ENCODE measurements at places on chromosomes 7 and 10.

DNA sequence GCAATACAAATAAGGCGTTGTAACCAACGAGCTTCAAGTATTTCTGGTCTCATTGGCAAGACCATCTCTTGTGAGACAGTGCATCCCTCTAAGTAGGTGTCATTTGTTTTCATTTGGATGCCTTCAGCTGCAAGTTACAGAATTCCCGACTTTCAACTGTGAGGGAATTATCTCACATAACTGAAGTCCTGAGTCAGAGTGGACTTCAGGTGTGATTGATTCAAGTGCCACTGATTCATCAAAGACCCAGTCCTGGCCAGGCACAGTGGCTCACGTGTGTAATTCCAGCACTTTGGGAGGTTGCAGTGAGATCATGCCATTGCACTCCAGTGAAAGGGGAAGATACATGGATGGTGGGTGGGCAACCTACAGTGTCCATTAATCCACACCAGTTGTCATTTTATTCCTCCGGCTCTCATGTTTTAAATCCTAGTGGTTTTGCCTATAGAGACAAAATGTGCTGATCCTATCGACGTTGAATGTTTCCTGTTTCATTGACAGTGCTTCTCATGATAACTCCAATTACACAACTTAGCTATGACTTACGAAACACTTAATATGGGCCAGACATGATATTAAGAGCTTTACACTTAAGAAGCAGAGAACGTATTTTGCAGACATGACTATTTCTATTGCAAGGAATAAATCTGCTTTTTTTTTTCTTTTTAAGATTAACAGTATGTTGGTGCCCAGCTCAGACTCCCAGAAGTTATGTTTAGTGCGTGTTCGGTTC is 268.0 kb downstream of the FRMD4A start:
- DNase-seq = peak; percentile 37

GRCh38 chr7:156004265-156005201 is 192.3 kb upstream of the SHH start:
- no peak for DNase-seq

- DNase-seq = no peak
These were observed 8.0 kb upstream of the TNRC18 start for GRCh38 chr7:5431560-5432015.

DNA sequence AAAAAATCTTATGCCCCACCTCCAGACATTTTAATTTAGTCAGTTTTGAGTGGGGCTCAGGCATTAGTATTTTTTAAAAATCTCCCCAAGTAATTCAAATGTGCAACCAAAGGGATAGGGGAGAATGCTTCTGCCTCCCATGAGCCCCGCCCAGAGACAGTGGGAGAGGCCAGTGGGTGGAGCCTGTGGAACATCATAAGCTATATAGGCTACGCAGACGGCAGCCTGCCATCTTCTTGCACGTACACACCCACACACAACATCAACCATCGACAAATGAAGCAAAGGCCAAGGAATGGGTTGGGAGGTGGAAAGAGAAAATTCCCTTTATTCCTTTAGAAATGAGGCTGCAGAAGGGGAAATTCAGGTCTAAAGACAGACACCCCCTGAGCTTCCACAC is 25.2 kb downstream of the CREB3L2 start:
- DNase-seq = no peak

DNA sequence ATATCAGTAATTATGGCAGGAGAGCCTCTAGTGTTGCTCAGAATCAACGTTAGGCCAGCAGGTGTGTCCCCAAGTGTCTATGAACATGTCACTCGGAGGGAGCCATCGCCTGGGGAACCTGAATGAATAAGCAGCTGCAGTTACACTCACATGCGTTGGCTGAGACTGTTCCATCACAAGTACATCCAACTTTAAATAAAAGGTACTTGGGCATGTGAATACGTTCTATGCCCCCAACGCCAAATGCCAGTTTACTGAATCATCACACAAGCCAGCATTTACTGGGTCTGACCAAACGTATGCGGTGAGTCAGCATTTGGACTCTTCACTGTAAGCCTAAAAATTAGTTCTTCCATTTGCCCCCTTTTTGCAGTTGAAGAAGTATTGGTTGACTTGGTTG is 207.6 kb upstream of the PLXNA4 start:
- DNase-seq = peak; percentile 98

DNA sequence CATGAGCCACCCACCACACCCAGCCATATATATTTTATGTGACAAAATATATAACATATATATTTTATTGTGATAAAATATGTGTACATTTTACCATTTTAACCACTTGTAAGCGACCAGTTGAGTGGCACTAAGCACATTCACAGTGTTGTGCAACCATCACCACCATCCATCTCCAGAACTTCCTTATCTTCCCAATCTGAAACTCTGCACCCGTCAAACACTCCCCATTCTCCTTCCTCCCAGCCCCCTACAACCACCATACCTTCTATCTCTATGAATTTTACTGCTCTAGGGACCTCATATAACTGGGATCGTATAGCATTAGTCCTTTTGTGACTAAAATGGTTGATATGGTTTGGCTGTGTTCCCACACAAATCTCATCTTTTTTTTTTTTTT is 20.8 kb upstream of the CYTH3 start:
- no peak for DNase-seq

- no peak for DNase-seq
These were observed 9.8 kb downstream of the SLC16A12 start for GRCh38 chr10:89525556-89525955.

DNA sequence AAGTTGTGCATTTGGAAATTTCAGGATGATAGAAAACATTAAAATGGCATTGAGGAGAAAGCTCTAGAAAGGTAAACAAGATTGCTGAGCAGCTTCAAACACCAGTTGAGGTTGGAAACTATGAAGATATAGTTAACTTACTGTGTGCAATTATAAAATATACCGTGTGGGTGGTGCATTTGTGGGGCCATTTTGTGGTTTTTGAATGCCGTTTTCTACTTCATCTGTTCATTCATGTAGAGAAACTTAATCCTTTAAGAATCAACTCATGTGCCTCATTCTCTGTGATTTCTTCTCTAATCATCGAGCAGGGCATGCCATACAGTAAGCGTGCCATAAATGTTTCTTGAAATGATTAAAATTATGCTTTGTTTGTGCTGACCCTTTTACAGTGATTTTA is 232.8 kb upstream of the TEX47 start:
- DNase-seq = no peak

GRCh38 chr10:69096045-69096444 is 8.1 kb downstream of the SRGN start:
- DNase-seq = no peak

- no peak for DNase-seq
These were observed 324 bp upstream of the TET1 start for GRCh38 chr10:68559841-68560185.

DNA sequence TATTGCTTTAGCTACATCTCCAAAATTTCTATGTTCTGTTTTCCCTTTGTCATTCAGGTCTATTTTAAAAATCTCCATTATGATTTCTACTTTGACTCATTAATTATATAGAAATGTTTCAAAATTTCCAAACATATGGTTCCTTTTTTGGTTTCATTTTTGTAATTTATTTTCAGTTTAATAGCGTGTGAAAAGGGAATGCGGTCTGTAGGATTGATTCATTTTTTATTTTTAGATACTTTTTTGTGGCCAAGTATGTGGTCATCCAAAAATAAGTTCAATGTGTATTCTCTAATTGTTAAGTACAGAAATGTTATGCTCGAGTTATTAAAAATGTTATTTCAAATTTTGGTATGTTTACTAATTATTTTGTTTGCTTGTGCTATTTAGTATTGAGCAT is 72.5 kb upstream of the ANKRD1 start:
- no peak for DNase-seq

DNA sequence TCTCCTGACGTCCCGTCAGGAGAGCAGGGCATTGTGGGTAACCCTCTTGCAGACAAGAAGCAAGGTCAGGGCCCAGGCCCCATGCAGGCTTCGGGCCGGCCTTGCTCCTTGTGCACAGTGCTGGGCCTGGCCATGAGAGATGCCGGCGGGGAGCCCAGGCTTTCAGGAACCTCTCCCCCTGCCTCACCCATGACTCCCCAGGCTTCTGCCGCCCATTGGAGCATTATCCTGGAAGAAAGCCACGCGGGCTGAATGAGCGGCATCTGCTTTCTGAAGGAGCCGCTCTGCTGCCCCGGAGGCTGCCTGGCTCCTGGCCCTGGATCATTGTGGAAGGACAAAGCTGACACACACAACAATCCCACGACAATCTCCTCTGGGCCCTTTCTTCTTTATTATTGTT is 233.5 kb downstream of the TCF7L2 start:
- no peak for DNase-seq

DNA sequence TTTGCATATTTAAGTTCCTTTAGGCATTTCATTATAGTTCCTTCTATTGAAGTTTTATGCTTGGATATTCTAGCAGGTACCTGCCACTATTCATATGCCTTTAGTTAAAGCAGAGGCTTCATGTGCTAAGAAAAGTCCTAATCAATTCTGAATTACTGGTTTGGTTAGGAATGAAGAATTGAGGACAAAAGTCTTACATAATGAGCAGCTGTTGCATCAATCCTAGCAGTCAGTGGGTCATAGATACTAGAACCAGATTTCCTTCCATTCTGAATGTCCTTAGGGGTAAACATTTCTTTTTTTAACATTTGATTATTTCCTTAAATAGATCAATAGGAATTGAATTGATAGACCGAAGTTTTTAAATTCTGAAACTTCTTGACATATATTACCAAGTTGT is 59.2 kb downstream of the CDK13 start:
- no peak for DNase-seq

DNA sequence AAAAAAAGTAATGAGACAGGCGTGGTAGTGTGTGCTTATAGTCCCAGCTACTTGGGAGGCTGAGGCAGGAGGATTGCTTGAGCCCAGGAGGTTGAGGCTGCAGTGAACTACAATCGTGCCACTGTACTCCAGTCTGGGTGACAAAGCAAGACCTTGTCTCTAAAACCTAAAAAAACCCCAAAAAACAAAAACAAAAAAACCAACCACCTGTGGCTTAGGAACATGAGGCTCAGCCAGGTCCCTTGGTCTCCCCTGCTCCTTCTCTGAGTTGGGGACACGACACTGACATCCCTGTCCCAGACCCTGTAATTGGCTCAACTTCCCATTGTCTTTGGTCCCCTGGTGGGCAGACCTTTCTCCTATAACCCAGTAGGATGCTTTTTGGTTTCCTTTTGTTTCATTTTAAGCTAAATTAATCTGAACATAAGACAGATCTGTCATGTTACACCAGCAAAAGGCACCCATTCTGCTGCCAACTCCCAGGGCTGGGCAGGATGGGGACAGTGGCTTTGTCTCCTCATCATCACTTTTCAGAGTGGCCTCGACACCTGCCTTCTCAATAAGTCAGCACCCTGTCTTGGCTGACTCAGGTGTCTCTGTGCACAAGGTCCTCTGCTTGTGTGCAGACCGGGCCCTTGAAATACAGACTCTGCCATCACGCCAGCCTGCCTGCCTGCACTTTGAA is 74.4 kb downstream of the MYL10 start:
- no peak for DNase-seq

- DNase-seq = no peak
These were observed 72.7 kb downstream of the RGS10 start for GRCh38 chr10:119469846-119470245.

GRCh38 chr7:152674860-152675758 is 832 bp downstream of the XRCC2 start:
- peak; percentile 32 for DNase-seq

DNA sequence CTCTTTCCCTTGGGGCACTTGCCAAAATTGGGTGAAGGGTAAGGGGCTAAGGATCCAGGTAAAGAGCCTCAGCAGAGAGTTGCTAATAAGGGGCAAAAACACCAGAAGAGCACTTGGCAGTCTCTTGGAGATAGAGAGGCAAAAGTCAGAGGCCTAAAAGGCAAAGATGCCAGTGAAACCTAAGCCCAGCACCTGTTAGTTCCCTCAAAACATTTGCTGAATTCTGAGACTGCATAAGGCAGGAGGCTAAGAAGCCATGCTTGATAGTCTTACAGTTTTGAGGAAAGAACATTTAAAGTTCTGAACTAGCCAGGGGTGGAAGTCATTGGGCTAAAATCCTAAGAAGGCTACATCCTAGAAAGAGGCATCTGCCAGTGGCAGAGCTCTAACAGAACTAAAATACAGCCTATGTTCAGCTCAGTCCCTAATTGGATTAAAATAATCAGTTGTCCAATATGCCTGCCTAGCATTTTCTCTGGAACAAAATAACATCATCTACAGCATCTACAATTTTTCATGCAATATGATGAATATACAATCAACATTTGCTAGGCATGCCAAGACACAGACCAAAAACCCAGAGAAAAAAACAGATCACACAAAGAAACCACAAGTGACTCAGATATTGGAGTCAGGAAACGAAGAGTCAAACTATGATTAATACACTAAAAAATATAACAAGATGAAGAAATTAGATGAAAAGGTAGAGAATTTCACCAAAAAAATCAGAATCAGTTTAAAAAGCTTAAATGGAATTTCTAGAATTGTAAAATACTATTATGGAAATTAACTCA is 7.7 kb downstream of the HTR7 start:
- peak; percentile 75 for DNase-seq

- no peak for DNase-seq
These were observed 124.4 kb upstream of the TCERG1L start for GRCh38 chr10:131435760-131436457.

GRCh38 chr10:25501912-25502311 is 327.1 kb downstream of the GPR158 start:
- DNase-seq = no peak

- no peak for DNase-seq
These were observed 1.2 kb downstream of the ZNF212 start for GRCh38 chr7:149240637-149241036.

GRCh38 chr7:136189506-136189998 is 212.4 kb upstream of the MTPN start:
- no peak for DNase-seq

GRCh38 chr7:102985176-102985783 is 72.5 kb downstream of the LRRC17 start:
- DNase-seq = no peak

GRCh38 chr10:122302315-122302714 is 31.2 kb downstream of the BTBD16 start:
- DNase-seq = no peak

DNA sequence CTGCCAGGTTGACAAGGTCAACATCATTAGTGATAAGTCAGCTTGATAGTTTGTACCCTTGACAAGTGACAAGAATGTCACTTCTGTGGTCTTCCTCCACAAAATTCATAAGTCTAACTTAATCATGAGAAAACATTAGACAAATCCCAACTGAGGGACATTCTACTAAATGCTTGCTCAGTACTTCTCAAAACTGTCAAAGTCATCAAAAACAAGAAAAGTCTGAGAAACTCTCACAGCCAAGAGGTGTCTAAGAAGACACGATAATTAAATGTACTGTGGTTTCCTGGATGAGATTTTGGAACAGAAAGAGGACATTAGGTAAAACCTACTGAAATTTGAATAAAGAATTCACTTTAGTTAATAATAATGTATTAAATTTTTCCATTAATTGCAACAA is 29.8 kb upstream of the SLC16A12 start:
- DNase-seq = no peak

All from M059J (cell line).